ENCODE measurements at places on chromosomes 13 and 19.

GRCh38 chr19:43738780-43739211 lies 16.0 kb downstream of the SMG9 start:
- DNase-seq = no peak

- no peak for DNase-seq
Observed at GRCh38 chr19:1322198-1322981, 36.7 kb downstream of the EFNA2 start.

GRCh38 chr13:22717036-22717435 lies 463.7 kb upstream of the SGCG start:
- DNase-seq = no peak

GRCh38 chr19:10961073-10961860 lies 437 bp downstream of the SMARCA4 start:
- no peak for DNase-seq

DNA sequence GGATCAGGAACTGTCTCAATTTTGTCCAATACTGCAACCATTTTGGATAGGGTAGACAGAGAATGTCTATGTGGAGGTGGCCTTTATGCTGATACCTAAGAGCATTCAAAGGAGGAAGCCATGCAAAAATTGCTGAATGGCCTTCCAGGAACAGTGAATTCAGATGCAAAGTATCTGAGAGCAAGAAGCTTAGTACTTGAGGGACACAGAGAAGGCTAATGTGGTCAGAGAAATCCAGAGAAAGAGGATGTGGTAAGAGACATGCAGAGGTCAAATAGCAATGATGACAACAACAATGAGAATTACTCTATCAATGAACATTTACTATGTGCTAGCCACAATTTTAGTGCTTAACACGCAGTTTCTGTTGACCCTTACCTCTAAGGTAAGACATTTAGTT lies 785.6 kb upstream of the KLHL1 start:
- DNase-seq = no peak

DNA sequence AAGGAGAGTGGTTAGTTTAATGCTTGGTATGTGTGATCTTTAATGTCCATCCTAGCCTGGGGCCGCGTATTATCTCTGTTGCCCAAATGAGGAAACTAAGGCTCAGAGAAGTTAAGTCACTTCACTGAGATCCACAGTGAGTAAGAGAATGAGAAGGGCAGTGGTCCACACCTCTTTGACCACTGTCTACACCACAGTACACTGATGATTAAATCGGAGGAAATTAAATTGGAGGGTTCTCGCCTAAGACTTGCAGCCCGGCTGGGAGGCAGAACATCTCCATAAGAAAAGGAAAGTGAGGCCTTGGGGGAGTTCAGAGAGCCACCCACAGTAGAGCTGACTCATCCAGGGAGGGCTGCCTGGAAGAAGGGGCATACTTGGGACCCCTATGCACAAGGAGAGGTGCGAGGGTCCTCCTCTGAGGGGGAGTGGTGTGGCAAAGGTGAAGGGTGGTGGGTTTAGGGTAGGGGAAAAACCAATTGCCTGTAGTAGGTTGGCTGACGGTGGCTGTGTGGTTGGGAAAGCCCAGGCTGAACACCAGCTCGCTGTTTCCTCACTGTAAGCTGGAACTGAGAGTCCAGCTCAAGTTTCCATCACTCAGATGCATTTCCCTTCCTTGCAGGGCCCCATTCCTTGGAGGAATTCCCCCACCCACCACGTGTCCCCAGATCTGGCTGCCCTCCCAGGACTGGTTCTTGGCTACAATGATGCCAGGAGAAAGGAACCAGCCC lies 15.0 kb upstream of the DHRS12 start:
- no peak for DNase-seq

DNA sequence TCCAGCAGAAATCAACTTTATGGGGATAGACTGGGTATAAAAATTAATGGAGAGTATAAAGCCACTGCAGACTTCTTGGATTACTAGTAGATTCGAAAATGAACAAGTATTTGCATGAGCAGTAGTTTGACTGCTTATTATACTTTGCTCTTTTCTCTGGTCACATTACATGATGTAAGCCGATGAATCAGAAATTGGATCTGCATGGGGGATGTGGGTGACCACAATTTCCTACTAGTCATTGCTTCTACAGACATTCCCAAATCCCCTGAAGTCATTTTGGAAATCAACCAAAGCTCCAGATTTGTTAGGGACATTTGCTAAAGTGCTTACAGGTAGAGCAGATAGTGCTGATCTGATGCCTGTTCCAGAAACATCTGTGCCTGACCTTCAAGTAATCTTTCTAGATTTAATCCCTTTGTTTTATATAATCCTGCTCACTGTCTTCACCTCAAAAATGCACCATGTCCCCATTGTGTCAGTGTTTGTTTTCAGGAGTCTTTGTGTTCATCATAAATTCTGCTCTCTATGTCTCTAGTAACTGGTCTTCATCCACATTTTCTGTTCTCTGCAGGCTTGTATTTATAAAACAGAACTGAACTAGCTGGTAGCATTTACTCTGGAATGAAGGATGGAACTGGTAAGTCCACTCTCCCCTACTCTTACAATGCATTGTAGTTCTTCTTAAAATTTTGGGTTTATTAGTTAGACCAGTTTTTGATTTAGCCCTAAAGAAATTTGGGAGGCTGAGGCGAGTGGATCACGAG lies 201.5 kb upstream of the CSNK1A1L start:
- peak; percentile 82 for DNase-seq
